Gastroesophageal sphincter (tissue), 4 donors: ENCODE measurements at places on chromosomes 1 and 21. TPM values are rescaled to one million over a fixed set of nuclear protein-coding genes. Genes with fewer than 3 reads are reported as not detected.
A peak's percentile ranks its signal among the peaks of the same experiment; 100 is the strongest.

GPX7 gene
- 22.5 TPM for total RNA-seq

GJA5 gene
- 11.0 TPM for total RNA-seq

LMX1A gene
- 0.72 TPM for total RNA-seq

KIFAP3 gene
- total RNA-seq = 25.5 TPM

OR6N1 gene
- not detected for total RNA-seq

HNRNPU gene
- total RNA-seq = 284 TPM

TDRD5 gene
- total RNA-seq = not detected

OR2L8 gene
- total RNA-seq = not detected

DNA sequence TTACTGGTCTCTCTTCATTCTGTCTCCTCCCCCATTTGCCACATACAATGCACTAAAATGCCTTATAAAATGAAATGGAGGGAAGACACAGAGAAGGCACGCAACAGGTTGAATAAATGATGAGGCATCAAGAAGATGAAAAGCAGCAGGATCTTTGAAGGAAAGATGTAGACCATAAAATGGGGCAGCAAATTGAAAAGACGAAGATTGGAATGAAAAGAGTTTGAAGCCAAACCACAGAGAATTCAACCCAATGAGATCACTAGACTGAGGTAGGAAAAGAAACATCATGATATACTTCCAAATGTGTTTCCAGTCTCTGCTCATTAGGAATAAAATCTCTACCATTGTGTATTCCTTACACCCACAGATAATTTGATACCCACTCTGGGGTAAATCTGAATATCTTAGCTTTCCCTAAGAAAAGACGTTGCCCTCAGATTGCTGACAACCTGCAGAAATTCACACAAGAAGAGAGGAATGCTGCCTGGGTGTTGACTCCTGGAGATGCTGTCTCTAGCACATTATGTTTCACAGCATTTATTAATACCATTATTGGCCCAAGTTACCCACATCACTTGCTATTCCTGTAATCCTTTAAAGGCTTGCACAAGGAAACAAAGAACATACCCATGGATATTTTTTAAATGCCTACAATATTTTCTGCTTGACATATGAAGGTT is 230.9 kb downstream of the LTN1 start:
- ATAC-seq = peak; percentile 78

GRCh38 chr1:84973498-84974334 is 23.2 kb downstream of the MCOLN2 start:
- ATAC-seq = no peak

- no peak for ATAC-seq
Observed at GRCh38 chr1:186760446-186760845, 68.3 kb upstream of the PLA2G4A start.

DNA sequence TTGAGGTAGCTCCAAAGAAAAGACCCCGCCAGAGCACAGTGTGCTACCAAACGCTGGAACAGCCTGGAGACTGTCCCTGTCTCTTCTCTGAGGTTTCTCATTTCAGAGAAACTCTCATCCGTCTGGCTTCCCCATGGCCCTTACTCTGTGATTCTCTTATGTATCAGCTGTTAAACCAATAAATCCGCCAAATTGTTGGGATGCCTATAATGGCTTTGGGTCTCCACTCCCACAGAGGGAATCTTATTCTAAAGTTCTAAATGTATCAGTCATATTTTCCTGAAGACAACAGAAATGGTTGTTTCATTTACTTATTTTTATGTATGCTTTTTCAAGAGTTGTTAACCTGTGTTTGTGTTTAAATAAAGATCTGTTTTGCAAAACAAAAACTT is 4.0 kb downstream of the ERG start:
- ATAC-seq = no peak

DNA sequence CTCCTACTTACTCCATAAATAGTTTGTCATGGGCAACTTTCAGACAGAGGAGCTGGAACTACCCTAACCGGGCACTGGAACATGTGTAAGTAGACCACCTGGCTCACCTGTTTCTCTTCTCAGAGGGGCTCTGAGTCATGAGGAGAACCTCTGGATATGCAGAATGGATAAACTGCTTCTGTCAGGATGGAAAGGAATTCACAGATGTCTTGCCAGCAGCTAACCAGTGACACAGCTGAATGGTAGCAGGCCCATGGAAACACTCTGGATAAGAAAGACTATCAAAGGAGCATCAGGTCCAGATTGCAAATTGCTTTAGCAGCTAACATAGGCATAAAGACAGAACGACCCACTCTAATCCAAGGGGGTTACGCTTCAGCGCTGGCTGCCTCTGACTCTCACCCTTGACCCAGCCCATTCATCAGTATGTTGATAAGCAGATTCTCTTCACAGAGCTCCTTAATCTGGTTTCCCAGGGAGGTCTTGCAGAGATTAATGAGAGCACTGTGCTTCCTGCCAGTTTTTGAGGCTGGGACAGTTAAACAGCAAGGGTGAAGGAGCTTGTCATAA is 54.2 kb downstream of the HIVEP3 start:
- no peak for ATAC-seq

GRCh38 chr1:186953876-186954275 is 125.1 kb downstream of the PLA2G4A start:
- no peak for ATAC-seq

DNA sequence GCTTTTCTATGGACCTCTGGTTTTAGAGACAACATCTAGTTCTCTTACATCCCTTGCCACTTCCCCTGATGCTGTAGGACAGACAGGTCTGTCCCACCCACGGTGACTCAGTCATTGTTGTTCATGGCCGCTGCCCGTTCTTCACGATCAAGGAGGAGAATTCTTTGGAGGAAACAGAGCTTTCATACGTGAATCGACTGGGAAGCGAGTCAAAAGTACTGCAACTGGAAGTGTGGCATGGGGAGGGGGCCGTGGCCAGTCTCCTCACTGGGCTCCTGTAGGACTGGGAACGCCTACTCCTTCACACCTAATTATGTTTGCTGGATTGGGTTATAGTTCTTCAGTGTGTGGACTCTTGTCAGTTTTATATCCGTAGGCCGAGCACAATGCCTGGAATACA is 4.4 kb upstream of the SLC37A1 start:
- ATAC-seq = no peak

GRCh38 chr1:86504895-86505563 is 36.3 kb downstream of the CLCA1 start:
- no peak for ATAC-seq

DNA sequence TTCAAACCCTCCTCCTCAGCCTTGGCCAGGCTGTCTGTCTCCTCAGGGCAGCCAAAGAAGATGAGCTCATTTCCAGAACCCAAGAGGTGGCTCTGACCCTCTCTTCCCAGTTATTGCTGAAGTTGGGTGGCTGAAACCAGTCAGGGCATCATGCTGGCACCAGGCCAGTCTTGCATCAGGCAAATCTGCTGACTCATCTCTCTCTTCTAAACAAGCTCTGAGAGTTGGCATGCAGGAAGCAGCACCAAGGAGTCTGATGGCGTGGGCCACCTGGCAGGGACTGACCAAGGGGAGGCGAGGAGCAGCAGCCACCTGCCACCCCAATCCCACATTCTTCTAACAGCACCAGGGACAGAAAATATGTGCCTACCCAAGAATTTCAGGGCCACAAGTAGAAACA is 104.8 kb upstream of the ATP1A1 start:
- no peak for ATAC-seq

DNA sequence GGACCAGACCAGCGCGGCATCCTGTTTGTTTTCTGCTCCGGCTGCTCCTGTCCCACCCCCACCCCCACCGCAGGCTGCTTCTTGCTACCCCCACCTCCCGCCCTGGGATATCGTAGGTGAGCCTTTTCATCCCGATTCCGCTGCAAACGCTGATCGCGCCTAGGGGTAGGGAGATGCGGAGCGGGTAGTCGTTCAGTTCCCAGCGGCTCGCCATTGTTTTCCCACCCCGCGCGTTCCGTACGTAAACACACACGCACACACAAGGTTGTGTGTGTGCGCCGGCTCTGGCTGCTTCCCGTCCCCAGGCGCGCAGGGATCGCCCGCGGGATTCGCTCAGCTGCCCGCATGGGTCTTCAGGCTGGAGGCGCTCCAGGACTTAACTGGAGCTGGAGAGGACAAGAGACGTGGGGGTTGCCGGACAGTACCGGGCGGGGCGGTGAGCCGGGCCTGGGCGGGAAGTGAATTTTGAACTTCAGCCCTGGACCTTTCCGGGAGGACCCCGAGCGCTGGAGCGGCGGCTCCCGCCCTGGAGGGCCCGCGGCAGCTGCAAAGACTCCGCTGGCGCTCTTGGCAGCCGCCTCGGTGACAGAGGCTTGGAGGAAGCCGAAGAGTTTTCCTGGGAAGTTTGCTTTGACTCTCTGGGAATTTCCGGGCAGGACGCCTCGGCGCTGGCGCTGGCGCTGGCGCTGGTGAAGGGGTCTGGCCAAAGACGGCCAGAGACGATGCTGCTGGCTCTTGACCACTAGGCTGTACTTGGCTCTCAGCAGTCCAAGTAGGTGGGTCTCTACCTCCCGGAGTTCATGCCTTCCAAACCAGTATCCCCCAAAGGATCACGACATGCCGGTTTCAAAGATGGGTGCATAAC is 1.6 kb downstream of the SOX13 start:
- peak; percentile 39 for ATAC-seq

DNA sequence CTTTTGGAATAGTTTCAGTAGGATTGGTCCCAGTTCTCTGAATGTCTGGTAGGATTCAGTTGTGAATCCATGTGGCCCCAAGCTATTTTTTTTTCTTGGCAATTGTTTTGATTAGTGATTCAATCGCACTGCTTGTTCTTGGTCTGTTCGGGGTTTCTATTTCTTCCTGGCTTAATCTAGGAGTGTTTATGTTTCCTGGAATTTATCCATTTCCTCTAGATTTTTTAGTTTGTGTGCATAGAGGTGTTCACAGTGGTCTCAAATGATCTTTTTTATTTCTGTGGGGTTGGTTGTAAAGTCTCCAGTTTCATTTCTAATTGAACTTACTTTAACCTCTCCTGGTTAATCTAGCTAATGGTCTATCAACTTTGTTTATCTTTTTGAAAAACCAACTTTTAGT is 117.6 kb downstream of the NME7 start:
- ATAC-seq = no peak

DNA sequence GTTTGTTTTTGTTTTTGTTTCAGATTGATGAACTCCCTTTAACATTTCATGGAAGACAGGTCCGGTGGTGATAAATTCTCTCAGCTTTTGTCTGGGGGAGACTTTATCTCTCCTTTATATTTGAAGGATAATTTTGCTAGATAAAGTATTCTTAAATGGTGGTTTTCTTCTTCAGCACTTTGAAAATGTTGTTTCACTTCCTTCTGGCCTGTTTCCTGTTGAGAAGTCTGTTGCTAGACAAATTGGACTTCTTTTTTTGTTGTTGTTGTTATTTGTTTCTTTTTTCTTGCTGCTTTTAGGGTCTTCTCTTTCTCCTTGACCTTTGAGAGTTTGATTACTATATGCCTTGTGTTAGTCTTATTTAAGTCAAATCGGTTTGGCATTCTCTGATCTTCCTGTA is 50.8 kb downstream of the CRP start:
- ATAC-seq = no peak

DNA sequence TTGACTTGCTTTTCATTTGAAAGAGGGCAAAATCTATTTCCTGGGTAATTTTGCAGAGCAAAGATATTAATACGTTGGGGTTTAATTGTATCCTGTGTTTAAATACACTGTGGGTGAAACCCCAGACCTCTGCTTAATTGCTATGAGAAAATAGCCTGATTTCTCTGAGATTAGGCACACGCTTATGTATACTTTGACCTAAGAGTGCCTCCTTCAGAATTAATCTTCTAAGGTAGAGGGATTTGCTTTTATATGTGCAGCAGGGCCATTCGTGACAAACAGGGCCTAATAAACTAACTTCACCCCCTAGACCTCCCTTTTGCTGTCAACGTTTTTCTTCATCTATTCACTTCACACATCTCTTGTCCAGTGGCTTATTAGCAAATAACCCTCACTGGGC is 216.9 kb upstream of the ADGRL2 start:
- ATAC-seq = no peak

DNA sequence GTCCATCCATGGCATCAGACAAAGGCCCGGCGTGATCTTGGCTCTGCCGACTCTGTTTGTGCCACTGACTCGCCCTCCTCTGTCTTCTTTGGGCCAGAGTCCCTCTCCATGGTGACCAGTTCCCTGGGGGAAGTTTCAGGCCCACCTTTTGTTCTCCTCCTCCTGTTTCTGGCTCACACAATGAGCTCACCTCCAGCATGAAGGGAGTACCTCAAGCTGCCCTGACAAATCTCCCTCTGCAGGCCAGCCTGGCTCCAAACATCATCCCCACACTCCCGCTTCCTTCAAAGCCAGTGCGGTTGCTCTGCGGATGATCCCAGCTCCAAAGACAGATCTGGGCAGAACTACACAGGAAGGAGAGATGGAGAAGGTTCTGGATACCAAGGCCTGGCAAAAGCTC is 576.6 kb downstream of the NPHP4 start:
- ATAC-seq = no peak

- ATAC-seq = no peak
Observed at GRCh38 chr1:39852214-39852791, 31.0 kb downstream of the TRIT1 start.

- ATAC-seq = no peak
Observed at GRCh38 chr21:14916676-14917141, 148.1 kb downstream of the NRIP1 start.
